ENCODE measurements at places on chromosomes 2 and 18.

GRCh38 chr2:44769349-44770011 lies 172.0 kb upstream of the SIX3 start:
- no peak for DNase-seq

- peak; percentile 9 for DNase-seq
Observed at GRCh38 chr2:167293943-167294775, 405.9 kb downstream of the XIRP2 start.

DNA sequence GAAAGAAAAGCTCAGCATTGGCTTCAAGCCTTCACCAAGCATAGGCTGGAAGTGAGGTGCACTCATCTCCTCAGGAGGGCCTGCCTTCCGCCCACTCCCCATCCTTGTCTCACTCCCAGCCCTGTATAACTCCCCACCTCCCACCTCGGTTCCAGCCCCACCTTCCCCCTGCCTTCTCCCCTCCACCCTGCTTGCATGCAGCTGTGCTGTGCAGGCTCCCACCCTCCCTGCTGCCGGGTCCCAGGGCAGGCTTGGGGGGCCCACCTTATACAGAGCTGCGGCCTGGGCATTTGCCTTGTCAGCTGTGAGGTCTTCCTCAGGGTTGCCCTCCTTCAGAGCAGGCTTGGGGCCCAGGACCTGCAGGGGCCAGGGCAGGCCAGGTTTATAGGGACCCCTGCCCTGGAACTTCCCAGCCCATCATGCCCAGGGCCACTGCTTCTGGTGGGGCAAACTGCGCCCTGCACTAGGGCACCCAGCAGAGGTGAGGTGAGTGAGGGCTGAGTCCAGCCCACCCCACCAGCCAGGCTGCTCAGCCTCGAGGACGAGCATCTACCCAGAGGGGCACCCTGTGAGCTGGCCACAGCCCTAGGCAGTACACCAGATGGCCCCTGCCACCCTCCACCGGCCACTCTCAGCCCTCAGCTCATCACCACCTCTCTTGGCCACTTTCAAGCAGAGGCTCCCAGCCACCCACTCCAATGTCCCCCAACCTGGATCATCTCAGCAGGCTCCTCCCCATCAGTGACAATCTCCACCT lies 11.6 kb downstream of the CAPG start:
- DNase-seq = no peak

GRCh38 chr2:120519469-120519868 lies 173.5 kb downstream of the INHBB start:
- no peak for DNase-seq

DNA sequence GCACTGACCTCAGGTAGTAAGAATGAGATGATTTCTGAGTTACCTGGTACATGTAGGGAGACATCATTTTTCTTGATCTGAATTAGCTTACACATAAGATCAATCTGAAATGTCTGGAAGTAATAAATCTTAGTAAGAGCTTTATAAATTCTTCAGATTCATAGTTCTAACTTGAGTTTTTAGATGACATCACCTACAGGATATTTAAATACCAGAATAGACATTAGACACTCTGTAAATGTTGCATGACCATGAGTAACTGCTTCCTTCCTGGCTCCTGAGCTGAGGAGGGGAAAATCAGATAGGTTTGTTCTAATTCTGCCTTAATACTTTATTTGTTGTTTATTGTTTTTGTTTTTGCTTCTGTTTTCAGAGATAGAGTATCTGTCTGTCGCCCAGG lies 181.8 kb downstream of the PHLPP1 start:
- peak; percentile 70 for DNase-seq

DNA sequence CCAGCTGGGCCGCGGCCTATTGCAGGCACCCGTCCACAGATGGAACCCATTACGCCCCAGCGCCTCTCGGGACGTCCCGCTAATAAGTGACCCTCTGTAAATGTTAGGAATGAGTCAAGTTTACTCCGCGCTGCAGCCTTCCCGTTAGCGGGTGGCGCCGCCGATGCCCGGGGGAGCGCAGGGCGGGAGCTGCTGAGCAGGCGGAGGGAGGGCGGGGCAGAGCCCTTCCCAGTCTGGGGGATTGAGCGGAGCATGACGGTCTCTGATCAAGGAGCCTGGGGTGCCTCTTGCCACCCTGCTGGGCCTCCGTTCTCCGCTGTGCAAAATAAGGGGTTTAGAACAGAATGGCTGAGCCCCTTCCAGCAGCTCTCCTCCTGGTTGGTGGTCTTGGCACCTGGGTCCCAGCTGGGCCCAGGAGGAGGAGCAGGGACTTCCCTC lies 10.5 kb downstream of the CROCC2 start:
- DNase-seq = peak; percentile 95

DNA sequence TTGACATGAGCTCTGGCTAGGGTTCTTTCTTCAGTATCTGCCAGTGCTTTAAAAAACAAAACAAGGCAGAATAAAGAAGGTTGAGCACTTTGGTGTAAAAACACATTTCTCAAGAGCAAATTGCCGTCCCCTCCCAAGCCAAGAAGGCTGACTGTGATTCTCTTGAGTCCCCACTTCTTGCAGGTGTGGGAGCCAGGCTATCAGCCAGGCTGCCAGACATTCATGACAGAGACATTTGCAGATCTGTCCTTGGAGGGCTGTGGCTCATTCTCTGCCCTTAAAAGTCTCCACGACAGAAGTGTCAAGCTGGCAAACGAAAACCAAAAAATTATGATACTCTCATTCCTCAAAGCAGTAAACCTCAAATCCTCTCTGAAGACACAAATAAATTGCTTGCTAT lies 749.3 kb upstream of the HS6ST1 start:
- DNase-seq = no peak

- DNase-seq = no peak
Observed at GRCh38 chr2:69577467-69578197, 65.9 kb downstream of the AAK1 start.

DNA sequence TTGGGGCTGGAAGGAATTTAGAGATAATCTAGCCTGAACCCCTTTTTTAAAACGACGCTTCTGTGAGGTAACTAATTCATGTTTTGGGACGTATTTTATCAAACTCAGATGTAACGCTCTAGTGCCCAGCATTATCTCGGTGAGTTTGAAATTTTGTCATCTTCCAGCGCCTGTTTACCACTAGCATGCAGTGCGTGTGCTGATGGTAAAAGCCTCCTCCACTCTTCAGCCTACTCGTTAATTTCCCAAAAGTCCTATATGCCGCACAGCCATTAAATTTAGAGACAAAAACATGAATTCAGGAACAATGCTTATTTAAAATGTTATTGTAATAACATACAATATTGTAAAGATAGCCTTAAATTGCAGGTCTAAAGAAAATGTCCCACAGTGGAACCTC lies 2.8 kb downstream of the ZCCHC2 start:
- DNase-seq = no peak

- peak; percentile 16 for DNase-seq
Observed at GRCh38 chr2:153163055-153163454, 315.5 kb downstream of the RPRM start.
